ENCODE measurements at places on chromosomes 12 and 14.

- DNase-seq = no peak
These were observed 50.4 kb downstream of the CYP46A1 start for GRCh38 chr14:99734406-99735051.

GRCh38 chr14:52380294-52380693, 66.2 kb downstream of the PTGER2 start:
- no peak for DNase-seq

- no peak for DNase-seq
These were observed 70.6 kb downstream of the PTHLH start for GRCh38 chr12:27901959-27902358.

- no peak for DNase-seq
These were observed 28.6 kb upstream of the ARL1 start for GRCh38 chr12:101436136-101436535.

GRCh38 chr12:91105807-91106206, 5.5 kb downstream of the LUM start:
- no peak for DNase-seq

DNA sequence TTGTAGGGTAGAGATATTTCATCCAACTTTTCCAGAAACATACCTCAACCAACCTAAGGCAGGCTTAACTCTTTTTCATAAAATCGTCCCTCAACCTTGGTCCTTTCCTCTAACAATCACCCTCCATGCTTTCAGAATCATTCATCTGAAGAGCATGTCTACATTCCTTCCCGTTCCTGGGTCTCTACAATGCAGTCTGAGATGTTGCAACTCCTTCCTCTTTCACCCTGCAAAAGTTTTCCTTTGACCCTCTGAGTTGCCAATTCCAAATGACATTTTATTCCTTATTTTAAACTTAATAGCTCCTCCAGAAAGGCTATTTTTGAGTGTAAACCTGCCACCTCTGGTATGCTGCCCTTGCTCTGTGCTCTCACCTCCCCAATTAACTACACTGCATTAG, 16.7 kb downstream of the SLC7A7 start:
- no peak for DNase-seq

DNA sequence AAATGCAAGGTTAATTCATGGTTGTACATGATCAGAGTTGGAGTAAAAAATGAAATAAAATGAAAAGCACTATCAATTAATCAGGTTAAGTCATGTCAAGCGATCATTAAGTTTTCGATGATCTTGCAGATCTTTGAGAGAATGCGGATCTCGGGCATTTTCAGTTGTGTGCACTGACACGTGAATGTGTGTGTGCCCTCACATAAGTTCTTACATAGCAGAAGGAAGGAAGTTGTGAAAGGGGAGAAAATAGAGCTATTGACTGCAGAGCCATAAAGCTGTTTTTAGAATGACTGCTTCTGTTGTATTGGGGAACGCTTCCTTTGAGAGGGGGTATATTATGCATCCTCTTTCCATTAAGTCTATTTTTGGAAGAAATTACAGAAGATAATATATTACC, 101.3 kb downstream of the HMGA2 start:
- no peak for DNase-seq

DNA sequence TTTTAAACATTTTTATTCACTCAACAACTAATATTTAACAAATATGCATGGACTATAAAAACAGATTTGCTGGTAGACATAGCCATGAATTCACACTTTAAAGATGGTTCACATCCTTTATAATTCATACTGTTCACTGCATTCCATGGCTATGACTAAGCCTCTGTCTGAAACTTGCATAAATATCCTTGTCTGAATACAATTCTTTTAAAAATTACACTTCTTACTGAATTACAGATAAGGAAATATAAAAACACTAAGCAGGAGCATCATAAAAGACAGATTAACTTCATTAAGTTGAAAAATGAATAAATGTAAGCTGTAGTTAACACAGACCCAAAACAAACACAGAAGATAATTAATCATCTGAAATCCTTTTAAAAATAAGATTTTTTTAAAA, 53.8 kb downstream of the GXYLT1 start:
- no peak for DNase-seq

DNA sequence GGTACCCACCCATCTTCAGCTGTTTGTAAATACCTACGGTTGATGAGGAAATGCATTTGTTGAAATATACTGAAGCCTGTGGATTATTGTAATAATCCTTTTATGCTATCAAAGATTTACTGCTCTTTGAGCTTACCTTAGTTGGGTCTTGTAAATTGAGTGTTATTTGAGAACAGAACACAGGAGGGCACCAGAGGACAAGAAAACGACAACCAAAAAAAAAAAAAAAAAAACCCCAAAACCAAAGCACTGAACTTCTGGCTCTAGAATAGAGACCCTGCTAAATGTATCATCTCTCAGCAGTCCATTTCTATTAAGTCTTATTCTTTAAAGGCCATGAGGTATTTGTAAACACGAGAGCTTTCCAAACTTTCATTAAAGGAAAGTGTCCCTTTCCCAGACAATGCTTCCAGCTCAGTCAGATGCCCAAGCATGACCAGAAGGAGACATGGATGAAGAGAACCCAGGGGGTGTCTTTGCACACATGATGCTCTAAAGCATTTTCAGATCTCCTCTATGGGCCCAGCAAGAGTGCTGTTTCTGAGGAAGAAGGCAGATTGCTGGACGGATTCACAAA, 763.9 kb downstream of the NRXN3 start:
- DNase-seq = no peak

GRCh38 chr14:53493320-53493719, 340.2 kb upstream of the DDHD1 start:
- no peak for DNase-seq

DNA sequence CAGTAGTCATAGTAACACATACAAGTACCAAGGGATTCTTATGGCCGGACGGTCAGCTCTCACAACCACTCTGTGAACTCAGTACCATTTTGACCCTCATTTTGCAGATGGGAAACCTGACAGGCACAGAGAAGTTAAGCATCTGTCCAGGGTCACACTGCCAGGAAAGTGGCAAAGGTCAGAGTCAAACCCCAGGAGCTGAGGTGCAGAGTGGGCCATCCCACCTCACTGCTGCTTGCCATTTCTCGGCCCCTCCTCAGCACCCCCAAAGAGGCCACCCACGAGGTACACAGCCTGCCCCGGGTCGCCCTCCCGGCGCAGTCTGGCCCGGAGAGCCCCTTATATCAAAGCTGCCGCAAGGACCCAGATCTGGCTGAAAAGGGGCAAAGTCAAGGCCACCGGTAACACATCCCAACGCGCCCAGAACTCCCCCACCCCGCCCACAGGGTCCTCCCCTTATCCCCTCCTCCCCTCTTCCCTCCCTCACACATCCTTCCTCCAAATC, 1.7 kb downstream of the NCOR2 start:
- DNase-seq = no peak

DNA sequence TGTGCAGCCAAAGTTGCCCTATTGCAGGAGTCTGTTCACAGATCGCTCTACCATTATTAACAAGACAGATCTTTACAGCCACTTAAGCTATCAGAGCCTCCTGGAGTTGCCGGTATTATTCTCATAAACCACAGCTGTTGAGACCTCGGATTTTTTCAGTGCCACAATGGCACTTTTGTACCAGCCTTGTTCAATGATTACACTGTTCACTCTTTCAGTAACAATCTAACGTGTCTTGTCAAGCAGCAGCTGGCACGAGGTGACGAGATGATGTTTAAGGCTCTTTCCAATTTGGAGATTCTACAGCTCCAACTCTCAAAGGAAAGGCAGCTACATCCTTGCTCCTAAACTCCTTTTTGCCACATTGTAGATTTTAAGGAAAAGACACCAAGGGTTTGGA, 30.7 kb downstream of the LRIG3 start:
- DNase-seq = no peak

- DNase-seq = no peak
These were observed 203.0 kb downstream of the RBM19 start for GRCh38 chr12:113762882-113763816.

GRCh38 chr14:63892265-63892664, 39.5 kb downstream of the SYNE2 start:
- no peak for DNase-seq

GRCh38 chr12:116248930-116249329, 28.6 kb downstream of the MED13L start:
- no peak for DNase-seq

DNA sequence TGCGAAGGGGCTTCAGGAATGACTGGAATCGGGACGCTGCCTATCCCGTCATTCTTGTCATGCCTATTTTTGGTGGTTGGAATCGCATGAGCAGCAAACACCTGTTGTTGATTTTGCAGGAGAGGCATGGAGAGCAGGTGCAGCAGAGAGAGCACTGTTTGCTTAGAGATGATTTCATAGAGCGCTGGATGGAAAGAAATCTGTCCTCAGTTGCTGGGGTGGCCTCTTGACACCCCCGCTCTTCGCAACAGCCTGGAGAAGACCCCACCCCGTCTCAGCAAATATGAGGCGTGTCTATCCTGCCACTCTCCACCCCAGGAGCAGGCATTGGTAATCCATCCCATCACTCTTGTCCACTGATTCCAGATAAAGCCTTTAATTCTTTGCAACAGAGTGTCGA, 19.3 kb upstream of the NCOR2 start:
- no peak for DNase-seq

- DNase-seq = no peak
These were observed 50.3 kb downstream of the CIT start for GRCh38 chr12:119826661-119827445.

GRCh38 chr14:89336338-89336737, 80.7 kb downstream of the FOXN3 start:
- DNase-seq = no peak

- no peak for DNase-seq
These were observed 57.5 kb downstream of the ARHGAP5 start for GRCh38 chr14:32134448-32135097.

GRCh38 chr14:85468816-85469215, 61.1 kb upstream of the FLRT2 start:
- no peak for DNase-seq

DNA sequence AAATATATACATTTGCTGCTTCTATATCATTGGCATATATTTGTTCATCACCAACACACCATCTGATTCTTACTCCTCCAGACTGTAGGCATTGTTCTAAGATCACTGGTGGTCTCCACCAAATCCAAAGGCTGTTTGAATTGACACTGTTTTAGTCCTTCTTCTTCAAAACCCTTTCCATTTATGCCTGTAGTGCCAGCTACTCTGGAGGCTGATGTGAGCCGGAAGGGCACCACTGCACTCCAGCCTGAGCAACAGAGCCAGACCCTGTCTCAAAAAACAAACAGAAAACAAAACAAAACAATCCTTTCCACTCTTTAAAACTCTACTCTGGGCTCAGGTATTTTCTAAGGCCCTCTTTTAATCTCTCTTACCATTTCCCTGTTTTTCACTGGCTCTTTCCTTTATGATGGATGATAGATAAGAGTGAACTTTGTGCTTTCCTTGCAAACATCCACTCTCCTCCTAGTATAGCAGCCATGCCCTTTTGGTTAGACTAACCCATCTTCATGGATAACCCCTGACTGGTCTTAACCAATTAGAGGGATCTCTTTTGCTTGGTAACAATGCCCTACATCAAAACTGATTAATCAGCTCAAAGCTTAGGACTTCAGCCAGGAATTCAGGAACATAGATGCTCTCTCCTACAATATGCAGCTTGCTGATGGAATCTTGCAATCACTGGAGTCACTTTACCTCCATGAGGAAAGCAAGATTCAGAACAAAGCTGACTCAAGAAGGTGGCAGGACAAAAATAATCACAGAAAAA, 24.9 kb downstream of the SPTSSA start:
- DNase-seq = no peak

- no peak for DNase-seq
These were observed 32.7 kb downstream of the PARP2 start for GRCh38 chr14:20376071-20376588.

DNA sequence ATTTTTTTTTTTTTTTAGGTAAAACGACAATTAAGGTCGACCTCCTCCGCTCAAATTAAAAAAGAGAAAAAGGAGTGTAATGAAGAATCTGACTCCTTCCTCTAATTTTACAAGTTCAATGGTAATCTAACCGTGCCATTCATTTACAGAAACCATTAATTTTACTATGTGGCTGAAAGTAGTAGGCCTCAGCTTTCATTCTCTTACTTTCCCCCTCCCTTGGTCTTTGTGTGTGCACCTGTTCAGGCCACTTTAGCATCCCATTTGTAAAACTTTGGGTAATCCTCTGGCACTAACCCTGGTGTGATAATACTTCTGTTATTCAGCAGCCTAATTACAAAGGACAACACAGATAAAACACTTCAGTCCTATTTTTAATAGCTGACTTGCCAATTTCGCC, 128.1 kb downstream of the ASCL1 start:
- no peak for DNase-seq

- DNase-seq = no peak
These were observed 133.6 kb downstream of the MED13L start for GRCh38 chr12:116143909-116144308.

DNA sequence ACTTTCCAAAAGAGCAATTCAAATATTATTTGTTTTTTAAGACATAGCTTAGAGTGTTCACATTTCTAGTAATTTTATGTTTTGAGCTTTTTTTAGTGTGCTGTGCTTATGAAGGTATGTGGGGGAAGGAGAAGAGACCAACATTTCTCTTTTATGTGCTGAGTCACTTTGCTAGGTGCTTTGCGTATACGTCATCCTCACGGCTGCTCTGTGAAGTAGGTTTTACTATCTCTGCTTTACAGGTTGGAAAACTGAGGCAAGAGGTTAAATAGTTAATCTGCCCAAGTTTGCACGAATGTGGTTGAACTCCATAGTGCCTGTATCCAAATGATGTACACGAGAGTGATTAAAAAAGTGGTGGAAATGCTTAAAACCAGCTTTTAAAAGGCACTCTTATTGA, 75.9 kb downstream of the AEBP2 start:
- no peak for DNase-seq

- no peak for DNase-seq
These were observed 345.0 kb downstream of the SLC16A7 start for GRCh38 chr12:59940631-59941342.
